CD4-positive, alpha-beta T cell treated with Interferon alpha-2 for 1 hour (primary cell): ENCODE measurements at places on chromosomes 2 and 18.

- DNase-seq = no peak
Measured at GRCh38 chr2:239822146-239822831, 202.9 kb downstream of the NDUFA10 start.

DNA sequence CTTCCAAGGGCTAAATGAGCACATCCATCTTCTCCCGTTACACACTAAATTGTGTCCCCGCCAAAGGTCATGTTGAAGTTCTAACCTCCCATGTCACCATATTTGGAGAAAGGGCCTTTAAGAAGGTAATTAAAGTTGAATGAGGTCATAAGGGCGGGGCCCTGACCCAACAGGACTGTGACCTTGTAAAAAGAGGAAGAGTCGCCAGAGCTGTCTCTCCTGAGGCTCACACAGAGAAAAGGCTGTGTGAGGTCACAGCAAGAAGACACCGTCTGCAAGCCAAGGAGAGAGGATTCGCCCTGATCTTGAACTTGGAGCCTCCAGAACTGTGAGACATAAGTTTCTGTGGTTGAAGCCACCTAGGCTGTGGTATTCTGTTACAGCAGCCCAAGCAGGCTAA lies 24.1 kb downstream of the TRABD2A start:
- peak; percentile 50 for DNase-seq

- no peak for DNase-seq
Measured at GRCh38 chr2:124426625-124427024, 401.5 kb downstream of the CNTNAP5 start.

GRCh38 chr2:61763605-61764034 lies 90.2 kb downstream of the FAM161A start:
- no peak for DNase-seq

- no peak for DNase-seq
Measured at GRCh38 chr2:235747786-235748091, 253.9 kb downstream of the AGAP1 start.

DNA sequence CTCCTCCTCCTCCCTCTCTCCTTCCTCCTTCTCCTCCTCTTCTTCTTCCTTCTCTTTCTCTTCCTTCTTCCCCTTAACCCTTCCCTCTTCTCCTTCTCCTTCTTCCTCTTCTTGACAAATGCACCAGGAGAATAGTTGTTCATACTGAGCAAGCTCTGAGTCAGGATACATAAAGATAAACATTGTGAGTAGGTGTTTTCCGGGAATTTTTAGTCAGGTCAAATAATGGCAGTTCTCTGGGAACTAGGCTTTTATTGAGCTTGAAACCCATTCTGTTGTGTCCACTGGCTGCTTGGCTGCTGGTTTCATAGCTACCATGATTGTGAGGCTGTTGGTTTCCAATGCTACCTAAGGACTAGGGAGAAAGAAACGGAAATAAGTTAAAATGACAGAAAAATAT lies 1144.7 kb upstream of the DDX18 start:
- DNase-seq = no peak

- DNase-seq = no peak
Measured at GRCh38 chr2:47254464-47254863, 99.4 kb upstream of the STPG4 start.

DNA sequence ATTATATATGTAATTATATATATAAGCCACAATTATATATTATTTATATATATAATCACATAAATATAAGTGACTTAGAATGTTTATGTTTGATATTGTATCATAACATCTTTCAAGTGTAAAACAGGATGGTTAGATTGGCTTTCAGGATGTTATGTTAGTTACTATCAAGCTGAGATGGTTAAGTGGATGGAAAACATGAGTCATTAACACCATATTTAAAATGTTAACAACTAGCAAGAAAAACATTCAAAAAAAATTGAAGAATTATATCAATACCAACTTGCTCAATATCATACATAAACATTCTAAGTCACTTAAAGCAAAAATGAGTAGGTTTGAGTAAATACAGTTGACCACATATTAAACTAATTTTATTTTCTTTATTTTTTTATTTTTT lies 21.8 kb upstream of the RAB27B start:
- DNase-seq = no peak

GRCh38 chr18:3048121-3048520 lies 35.2 kb upstream of the LPIN2 start:
- DNase-seq = no peak

DNA sequence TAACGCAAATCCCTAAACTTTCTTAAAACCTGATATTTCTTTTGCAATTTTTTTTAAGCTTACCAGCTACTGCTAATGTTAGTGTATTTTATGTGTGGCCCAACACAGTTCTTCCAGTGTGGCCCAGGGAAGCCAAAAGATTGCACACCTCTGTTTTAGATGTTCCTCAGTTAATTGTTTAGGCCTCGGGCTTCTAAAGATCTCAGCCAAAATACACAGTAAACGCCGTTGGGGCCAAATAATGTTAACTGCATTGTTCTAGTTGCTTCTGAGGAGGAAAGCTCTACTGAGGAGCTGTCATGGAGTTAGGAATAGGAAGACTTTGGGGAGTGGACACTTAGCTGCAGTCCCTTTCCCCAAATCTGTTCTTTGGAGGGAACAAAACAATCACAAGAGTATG lies 2.0 kb downstream of the HSPE1 start:
- no peak for DNase-seq

DNA sequence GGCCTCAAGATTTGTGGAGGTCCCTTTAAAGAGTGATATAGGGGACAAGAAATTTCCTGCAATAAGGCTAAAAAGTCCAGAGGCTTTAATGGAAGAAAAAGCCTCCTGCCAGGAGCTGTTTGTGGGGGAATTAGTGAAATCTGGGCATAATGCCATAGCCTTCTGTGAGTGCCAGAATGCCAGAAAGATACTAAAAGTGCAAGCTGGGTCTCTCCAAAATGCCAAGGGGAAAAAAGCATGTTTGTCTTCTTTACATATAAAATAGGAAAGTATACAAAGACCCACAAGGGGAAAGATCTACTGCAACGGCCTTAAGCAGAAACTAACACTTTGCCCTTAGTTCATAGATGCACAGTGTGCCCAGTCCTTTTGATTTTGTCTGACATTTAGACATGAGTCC lies 647.7 kb upstream of the ZNF804A start:
- DNase-seq = no peak

- DNase-seq = no peak
Measured at GRCh38 chr18:10242936-10243680, 211.3 kb upstream of the APCDD1 start.

- DNase-seq = no peak
Measured at GRCh38 chr2:110755491-110756078, 23.2 kb downstream of the ACOXL start.

- DNase-seq = no peak
Measured at GRCh38 chr2:152247337-152247695, 71.8 kb upstream of the STAM2 start.

DNA sequence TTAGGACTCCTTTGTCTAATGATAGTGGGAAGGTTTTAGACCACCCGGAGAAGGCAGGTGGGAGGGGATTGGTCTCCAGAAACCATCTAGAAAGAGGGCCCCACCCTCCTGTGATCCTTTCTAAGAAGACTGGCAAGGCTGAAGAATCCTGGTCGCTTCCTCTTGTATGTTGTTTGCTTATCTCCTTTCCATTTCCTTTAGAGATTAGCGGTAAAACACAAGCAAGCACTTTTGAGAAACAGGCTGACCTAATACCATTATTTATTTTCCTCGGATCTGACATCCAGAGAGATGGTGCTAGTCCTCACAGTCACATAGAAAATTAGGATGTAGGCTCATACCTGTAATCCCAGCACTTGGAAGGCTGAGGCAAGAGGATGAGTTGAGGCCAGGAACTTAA lies 45.2 kb upstream of the SPRED2 start:
- DNase-seq = no peak

- no peak for DNase-seq
Measured at GRCh38 chr2:136505462-136505861, 259.9 kb upstream of the THSD7B start.

DNA sequence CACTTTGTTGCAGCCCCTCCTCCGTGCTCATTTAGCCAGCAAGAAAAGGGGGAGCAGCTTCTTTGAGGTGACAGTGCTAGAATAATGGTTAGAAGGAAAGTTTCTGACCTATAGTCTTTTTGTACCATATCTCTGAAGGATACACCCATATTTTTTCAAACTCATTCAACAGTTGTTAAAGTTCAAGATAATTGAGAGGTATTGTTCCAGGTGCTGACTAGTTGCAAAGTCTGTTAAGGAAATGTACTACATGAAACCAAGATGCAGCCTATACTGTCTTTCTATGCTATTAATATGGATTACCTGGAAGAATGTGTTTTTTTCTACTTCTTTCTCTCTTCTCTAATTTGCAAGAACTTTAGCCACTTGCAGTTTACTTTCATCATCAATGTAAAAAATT lies 495.0 kb downstream of the PARD3B start:
- no peak for DNase-seq

- DNase-seq = no peak
Measured at GRCh38 chr18:43312891-43313290, 35.6 kb upstream of the SYT4 start.

DNA sequence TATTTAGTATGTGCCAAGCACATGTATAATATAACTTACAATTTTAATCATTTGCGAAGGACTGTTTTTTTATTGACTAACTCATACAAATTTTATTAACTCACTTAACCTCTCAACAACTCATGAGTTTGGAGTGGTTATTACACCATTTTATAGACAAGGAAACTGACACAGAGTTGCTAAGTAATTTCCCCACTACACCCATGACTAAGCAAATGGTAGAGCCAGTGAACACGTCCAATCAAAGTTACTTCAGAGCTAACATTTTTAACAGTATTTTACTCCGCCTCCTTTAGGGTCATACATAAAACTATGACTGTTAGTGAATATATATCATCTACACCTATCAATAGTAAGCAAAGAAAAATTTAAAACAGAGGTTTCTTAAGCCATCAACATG lies 556.7 kb upstream of the FSIP2 start:
- no peak for DNase-seq

DNA sequence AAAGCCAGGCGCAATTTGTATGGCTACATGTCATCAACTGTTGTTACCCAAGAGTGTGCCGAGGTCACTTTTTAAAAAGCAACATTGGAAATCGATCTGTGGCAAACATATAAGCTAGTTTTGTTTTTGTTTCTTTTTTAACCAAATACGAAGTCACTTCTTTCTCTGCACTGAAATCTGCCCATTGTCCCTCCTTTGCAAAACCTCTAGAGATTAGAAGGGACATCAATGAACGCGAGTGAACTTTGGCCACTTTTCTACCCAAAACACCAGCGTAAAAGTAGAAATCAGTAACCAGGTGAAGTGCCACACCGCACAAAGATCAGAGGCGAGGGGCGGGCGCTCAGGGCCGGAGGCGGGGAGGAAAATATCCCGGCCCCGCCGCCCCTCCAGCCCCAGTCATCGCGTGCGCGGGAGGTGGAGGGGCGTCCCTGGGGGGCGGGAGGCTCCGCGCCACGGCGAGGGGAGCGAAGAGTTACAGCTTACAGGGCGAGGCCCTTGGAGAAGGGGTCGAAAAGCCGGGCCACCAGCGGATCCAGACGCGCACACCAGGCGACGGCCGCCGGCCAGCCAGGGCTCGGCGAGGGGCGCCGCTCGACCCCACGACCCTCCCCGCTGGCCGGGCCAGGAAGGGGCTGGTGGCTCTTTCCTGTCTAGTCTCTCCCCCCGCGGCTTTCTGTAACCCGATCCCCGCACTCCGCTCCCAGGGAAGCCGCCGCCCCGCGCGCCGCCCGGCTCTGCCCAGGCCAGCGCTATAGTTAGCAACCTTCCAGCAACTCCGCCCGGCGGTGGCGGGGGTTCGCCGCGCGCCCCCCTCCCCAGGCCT lies 993 bp downstream of the RBMS1 start:
- DNase-seq = peak; percentile 63

GRCh38 chr2:98469862-98470544 lies 25.3 kb downstream of the INPP4A start:
- DNase-seq = no peak

DNA sequence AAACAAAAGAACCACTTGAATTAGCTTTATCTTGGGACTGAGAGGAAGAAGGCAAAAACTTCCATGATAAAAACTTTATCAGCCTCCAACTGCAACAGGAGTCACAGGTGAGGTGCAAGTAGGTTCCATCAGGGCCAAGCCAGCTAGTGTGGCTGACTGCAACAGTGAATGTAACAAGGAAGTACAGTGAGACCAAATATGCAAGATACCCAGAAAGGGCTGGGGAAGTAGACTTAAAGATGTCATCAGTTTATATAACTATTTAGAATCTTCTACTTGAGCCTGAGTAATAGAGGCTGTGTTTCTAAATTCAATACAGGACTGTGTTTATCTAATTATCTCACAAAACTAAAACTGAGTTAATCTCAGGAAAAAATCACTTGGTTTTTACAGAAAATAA lies 14.8 kb downstream of the PLEKHM3 start:
- DNase-seq = no peak

DNA sequence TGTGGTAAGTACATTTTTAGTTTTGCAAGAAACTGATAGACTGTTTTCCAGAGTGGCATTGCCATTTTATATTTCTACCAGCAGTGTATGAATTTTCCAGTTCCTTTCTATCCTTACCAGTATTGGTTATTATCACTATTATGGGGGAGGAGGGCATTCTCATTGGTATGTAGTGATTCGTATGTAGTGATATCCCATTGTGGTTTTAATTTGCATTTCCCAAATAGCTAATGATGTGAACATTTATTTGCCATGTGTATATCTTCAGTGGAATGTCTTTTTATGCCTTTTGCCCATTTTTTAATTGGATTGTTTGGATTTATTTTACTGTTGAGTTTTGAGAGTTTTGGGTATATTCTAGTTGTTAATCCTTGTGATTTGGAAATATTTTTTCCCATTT lies 16.9 kb downstream of the EIF5B start:
- no peak for DNase-seq

- DNase-seq = no peak
Measured at GRCh38 chr2:127166231-127166860, 53.8 kb downstream of the CYP27C1 start.

- no peak for DNase-seq
Measured at GRCh38 chr2:1550076-1550475, 136.8 kb downstream of the TPO start.

DNA sequence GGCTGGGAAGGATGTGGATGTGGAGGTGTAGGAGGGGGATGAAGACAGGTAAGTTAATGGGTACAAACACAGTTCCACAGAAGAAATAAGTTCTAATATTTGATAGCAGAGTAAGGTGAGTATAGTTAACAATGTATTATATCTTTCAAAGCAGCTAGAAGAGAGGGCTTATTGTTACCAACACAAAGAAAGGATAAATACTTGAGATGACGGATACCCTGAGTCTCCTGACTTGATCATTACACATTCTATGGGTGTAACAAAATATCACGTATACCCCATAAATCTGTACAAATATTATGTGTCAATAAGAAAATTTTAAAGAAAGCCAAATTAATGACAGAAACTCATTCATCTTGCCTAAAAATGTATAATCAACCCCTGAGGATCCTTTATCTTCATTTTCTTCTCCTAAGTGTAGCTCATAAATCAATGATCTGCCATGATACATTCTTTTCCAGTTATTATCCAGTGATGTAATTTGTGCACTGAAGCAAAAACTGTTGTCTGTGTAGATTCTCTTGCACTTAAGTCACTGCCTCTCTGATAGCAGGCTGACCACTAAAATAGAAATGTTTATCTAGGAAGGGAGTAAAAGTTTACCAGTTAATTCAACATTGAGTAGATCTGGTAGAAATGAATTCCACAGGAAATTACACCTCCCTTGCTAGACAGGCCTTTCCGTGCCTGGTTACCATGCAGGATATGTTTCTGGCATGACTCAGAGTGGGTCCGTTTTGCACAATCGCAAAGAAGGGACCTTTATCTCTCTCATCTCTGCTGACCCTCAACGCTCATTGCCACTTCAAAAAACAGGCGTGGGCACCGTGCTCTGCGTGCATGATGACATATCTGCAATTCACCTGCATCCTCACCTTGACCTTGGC lies 249.7 kb upstream of the NCKAP5 start:
- no peak for DNase-seq
